ENCODE measurements at places on chromosomes 2 and 18.

DNA sequence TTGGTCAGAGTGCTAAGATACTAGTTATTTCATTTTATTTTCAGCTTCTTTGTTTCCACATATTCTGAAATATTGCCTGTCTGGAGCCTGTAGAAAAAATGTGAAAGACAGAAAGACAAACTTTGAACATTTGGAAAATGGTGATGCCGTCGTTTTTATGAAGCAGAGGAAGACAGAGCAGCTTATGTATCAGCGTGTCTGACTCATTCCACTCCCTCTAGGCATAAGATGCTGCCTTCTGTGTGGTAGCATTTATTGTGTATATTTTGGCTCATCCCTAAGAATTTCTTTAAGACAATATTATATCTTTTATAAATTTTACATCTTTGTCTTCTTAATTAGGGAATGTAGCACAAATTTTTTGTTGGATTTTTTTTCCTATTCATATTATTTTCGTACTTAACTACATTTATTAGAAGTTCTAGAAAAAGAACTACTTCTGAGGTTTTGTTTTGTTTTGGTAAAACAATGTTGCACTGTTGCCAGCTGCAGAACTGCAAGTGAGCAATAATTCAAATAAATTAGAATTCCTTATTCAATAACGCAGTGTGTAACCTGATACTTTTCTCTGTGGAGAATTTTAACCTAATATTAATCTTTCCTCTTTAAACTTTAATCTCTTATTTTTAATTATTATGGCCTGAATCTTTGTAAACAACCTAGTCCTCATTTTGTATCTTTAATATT is 300.4 kb downstream of the ZNF407 start:
- DNase-seq, result no peak

DNA sequence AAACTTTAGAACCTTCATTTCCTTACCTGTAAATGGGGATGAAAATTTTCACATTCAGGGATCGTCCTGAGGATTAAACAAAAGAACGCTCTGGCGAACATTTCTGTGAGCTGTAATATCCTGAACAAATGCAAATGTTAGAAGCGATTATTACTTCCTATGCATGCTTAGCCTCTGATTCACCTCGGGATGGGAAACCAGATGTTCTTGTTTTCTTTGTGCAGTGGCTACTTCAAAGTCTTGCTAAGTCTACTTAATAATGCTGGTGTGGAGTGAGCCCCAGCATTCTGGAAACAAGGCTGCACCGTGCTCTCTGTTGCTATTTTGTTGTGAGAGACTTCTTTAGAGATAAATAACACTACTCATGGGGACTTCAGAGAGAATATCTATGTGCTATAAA is 119.1 kb upstream of the PELI1 start:
- no peak for DNase-seq

- no peak for DNase-seq
Observed at GRCh38 chr2:221001381-221001801, 570.7 kb downstream of the EPHA4 start.

DNA sequence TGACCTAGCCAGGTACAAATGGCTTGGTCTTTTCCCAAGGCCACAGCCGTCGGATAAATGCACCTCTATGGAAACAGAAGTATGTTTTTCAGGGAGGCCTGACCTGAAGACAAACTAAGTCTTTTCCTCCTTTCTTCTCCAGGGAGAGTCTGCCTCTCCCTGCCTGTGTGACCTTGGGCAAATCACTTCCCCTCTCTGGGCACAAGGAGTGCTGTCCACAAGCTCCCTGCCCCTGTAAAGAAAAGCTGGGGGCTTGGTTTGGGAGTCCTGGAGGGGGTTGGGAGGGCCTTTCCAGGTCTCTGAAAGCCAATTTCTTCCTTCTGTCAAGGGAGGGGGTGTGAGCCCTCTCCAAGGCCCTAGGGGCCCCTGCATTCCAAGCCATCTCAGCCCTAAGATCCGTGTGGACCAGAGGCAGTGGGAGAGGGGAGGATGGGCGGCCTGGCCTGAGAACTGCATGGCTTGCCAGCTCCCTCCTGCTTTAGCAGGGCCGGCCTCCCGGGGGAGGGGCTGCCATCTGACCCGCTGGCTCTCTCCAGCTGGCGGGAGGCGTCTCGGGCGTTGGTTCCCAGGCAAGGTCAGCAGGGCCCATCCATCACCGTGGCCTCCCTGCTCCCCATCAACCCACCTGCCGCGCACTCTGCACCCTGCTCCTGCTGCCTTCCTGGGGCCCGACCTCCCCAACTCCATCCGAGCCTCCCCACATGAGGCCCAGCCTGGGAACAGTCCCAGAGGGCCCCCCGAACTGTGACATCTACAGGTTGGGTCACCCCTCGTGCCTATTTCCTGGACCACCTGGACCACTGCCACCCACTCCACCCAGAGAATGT is 61.4 kb downstream of the SMAD7 start:
- no peak for DNase-seq

GRCh38 chr2:68385907-68386287 is 20.8 kb downstream of the PLEK start:
- no peak for DNase-seq

DNA sequence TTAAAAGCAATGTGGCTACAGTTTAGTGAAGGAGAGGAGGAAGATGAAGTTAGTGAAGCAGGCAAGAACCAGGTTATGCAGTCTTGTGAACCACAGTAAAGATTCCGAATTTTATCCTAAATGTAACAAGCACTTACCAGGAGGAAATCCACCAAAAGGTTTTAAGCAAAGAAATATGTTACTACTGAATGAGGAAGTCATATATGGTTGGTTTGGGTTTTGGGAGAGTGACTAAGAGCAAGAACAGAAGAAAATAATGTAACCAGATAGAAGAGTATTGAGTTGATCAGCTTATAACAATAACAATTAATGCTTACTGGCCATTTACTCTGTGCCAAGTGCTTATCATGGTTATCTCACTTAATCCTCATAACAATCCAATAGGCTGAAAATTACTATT is 1.9 kb downstream of the USP37 start:
- DNase-seq, result no peak

DNA sequence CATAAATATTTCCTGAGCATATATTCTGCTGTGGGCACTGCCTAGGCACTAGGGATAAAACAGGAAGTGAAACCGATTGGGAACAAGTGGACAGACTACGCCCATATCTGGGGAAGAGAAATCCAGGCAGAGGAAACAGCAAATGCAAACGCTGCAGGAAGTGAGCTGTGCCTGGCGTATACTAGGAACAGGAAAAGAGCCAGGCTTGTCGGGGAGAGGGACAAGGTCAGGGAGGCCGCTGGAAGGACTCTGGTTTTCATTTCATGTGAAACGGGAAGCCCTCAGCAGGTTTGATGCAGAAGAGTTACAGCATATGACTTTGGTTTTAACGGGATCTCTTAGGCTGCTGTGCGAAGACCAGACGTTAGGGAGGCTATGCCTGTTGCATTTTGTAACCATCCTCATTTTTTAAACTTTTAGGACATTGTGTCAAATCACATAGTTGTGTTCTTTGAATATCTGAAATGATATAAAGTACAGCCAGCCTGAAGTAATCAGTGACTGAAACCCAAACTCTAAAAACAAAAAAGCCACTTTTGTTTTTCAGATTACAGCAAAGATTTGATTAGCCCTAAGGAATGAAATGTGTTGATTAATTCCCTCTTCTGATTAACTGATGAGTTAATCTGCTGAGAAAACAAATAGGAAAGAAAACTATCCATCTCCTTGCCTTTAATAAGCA is 110.2 kb upstream of the PIEZO2 start:
- DNase-seq, result no peak

- no peak for DNase-seq
Observed at GRCh38 chr2:47595687-47596086, 187.3 kb upstream of the MSH6 start.

- no peak for DNase-seq
Observed at GRCh38 chr2:74893332-74893731, 59.4 kb downstream of the HK2 start.

- no peak for DNase-seq
Observed at GRCh38 chr18:12333506-12334290, 25.7 kb downstream of the TUBB6 start.

GRCh38 chr2:64063924-64064331 is 44.7 kb upstream of the VPS54 start:
- DNase-seq, result no peak

- no peak for DNase-seq
Observed at GRCh38 chr18:25175558-25176517, 176.1 kb downstream of the ZNF521 start.

DNA sequence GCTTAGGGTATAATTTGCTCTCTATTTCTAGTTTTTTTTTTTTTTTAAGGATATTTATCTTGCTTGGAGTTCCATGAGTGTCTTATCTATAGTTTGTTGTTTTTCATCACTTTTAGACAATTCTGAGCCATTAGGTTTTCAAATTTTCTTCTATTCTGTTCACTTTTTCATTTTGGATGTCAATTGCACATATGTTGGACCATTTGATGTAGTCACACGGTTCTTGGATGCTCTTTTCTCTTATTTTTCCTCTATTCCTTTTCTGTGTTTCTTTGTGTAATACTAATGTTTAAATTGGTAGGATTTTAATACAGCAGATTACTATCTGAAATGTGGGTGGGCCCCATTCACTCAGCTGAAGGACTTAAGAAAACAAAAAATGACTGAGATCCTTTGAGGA is 292.6 kb downstream of the CALCRL start:
- no peak for DNase-seq

DNA sequence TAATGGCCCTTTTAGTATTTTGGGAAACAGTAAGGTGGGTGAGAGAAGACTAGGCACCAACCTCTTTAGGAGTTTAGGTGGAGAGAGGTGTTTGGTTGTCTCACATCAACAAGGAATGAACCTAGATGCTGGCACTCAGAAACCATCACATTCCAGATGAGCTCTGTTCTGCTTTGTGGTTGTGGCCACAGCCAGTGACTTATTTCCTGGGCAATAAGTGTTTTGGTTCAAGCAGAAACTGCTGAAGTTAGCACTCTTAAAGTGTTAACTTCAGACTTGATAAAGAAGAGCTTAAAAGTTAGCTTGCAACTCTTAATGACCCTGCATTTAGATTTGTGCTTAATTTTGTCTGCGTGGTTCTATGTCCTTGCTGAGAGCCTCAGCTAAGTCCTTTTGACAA is 929.2 kb downstream of the SLC4A3 start:
- no peak for DNase-seq

- no peak for DNase-seq
Observed at GRCh38 chr18:46298511-46298910, 194.3 kb downstream of the HAUS1 start.

DNA sequence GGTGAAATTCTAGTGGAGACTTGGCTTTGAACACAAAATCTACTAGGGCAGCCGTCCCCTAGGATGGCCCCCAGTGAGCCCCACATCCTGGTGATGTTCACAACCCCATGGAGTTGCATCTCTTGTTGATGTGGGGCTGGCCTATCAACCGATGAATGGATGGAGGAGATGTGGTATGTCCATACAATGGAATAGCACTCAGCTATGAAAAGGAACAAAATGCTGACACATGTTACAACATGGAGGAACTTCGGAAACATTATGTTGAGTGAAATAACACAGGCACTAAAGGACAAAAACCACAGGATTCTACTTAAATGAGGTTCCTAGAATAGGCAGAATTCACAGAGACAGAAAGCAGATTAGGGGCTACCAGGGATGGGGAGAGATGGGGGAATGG is 80.1 kb upstream of the ASAP2 start:
- no peak for DNase-seq

Data from NCI-H187 treated with DMSO at 0.1 percent for 48 hours (cell line).